ENCODE measurements at places on chromosomes 7 and 10. TPM values are rescaled to one million over a fixed set of nuclear protein-coding genes. Genes with fewer than 3 reads are reported as not detected.

The HKDC1 gene
- total RNA-seq: 3.9 TPM

The PRSS37 gene
- not detected for total RNA-seq

The LIMK1 gene
- 11.6 TPM for total RNA-seq

The ADARB2 gene
- total RNA-seq: 0.13 TPM

The VWDE gene
- total RNA-seq: 3.6 TPM

The FANK1 gene
- 2.1 TPM for total RNA-seq

The SLC26A3 gene
- not detected for total RNA-seq

- DNase-seq: no peak
These were observed 675 bp upstream of the ATE1 start for GRCh38 chr10:121928528-121928884.

- DNase-seq: no peak
These were observed 103.0 kb downstream of the CELF2 start for GRCh38 chr10:11120711-11121110.

DNA sequence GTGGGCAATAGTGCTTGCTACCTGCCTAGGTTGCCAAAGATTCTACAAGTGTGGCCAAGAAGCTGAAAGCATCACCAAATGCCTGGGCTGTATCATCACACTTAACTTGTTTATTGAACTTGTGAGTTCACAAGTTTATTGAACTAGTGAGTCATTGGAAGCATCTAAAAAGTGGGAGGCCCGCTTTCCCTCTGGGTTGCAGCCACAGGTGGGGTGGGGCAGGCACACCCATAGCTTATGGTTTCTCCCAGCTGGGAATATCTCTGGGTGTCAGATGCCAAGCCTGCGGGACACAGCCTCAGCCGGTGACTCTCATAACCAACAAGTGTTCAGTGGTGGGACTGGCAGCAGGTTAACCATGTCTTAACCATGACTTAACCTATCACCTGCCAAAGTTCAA lies 145.9 kb upstream of the FAM13C start:
- peak; percentile 58 for DNase-seq

GRCh38 chr7:106593028-106593417 lies 67.9 kb downstream of the CCDC71L start:
- no peak for DNase-seq

DNA sequence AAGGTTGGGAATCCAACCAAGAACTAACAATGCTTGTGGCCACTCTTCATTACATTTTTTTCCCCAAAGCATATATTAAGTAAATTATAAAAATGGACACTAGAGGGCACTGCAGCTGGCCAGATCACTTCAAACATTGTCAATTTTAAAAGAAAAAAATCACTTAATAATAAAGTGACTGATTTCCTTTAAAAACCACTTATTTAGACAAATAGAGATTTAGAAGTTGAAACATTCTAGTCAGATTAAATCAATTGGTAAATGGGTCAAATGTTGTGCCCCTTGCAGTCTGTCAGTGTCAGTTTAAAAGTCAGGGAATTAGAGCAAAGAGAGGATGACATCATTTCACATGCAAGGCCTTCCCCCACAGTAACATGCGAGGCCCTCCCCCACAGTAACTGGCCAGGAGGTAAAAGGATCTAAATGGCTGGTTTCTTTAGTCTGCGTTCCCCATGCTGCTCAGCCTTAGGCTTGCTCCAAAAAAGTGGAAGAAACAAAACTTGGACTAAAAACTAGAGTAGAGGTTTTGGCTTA lies 177.9 kb downstream of the SKAP2 start:
- peak; percentile 28 for DNase-seq

DNA sequence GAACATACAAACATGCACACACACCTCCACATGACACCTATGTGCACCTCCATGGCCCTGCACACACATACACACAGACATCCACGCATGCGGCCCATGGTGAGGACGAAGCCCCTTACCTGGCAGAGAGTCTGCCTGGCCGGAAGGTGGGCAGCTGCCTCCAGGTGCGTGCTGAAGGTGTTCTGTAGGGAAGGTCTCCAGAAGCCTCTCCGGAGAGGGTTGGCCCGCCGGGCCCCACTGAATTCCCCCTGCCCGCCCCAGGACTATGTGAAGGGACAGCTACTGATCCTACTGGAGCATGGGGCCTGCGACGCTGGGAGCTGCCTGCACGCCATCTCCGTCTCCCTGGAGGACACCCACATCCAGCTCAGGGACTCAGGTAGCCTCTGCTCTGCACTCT lies 8.5 kb upstream of the ZNF467 start:
- no peak for DNase-seq

- no peak for DNase-seq
These were observed 4.7 kb upstream of the UNCX start for GRCh38 chr7:1227814-1228544.

DNA sequence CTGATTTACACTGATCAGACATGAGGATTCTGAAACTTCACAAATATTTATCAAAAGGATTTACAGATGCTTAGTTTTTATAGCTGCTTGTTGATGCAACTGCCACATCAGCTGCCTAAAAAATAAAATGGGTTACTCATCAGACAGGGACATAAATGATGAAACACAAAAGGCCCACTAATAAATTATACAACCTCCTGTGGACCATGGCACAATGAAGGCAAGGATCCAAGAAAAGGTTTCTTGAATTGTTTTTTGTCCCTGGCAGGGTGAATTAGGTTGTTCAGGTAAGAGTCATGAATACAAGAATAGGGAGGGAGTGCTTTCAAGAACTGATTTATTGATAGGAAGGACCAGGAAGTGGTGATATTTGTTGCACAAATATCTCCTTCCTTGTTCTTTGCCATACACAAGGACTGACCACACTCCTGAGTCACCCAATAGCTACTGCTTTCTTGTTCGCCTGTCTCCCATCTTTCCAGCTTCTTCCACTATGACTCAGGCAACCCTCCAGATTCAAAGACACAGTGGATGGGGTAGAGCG lies 234.5 kb downstream of the AHR start:
- peak; percentile 92 for DNase-seq

DNA sequence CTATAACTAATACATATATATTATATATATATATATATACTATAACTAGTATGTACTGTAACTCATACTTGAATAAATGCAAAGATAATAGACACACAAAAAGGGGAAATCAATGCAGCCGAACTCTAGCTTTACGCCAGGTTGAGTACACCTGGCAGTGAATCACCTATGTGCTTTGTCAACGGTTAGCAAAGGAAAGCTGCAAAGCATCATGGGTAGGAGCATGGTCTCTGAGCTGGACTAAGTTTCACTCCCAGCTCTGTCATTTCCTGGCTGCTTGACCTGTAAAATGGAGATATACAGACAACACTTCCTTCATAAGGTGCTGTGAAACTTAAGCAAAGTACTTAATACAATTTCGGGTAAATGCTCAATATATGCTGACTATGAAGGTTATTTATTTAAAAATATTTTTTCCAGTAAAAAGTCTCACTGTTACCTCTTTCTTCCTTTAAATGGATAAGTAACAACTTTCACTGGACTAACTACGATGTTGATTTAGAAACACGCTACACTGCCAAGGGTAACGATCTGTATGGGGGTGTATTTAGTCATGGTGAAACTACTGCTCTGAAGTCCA lies 61.7 kb upstream of the ITGA8 start:
- peak; percentile 57 for DNase-seq

DNA sequence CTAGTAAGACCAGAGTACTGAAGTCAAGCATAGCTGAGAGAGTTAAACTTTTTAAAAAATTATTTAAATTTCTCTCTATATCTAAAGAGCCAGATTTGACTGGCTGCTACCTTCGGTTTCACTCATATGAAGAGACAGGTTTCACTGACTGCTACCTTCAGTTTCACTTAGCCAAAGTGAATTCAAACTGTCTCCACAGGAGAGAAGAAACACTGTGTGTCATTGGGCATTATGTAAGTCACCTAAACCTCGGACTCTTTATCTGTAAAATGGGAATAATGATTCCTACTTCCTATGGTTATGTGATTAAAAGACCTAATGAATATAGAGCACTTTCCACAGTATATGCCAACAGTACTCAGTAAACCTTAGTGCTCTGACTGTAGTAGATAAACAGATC lies 41.6 kb upstream of the MET start:
- DNase-seq: no peak

DNA sequence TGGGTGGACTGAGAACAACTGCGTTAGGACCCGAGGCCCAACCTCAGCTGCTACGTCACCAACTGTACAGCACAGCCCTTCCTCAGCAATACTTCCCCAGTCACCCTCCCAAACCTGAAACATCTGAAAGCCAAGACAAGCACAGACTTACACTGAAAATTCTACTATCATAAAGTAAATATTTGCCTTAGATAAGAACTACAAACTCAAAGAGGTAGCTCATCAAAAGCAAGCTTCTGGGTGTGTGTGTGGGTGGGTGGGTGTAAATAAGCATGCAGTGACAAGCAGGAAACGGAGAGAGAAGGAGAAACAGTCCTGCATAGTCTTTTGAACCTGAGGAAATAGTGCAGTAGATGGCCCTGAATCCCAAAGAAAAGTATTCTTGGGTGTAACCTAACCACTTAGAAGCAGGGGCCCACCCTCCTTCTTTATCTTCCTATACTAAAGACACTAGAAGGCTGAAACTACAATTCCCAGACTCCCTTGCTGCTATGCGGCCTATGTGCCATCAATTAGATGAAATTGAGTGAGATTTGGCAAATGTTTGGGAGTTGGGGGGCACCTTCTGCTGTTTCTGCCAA lies 18.7 kb downstream of the SLC25A13 start:
- DNase-seq: peak; percentile 99

GRCh38 chr10:79342811-79343561 lies 4.3 kb upstream of the PPIF start:
- no peak for DNase-seq

GRCh38 chr7:116224492-116225098 lies 14.3 kb downstream of the TES start:
- DNase-seq: no peak

GRCh38 chr10:74417397-74417796 lies 266.4 kb downstream of the ADK start:
- no peak for DNase-seq

- no peak for DNase-seq
These were observed 59.7 kb upstream of the LAMB4 start for GRCh38 chr7:108189733-108190388.

GRCh38 chr10:91295346-91295745 lies 74.9 kb downstream of the PCGF5 start:
- DNase-seq: no peak

DNA sequence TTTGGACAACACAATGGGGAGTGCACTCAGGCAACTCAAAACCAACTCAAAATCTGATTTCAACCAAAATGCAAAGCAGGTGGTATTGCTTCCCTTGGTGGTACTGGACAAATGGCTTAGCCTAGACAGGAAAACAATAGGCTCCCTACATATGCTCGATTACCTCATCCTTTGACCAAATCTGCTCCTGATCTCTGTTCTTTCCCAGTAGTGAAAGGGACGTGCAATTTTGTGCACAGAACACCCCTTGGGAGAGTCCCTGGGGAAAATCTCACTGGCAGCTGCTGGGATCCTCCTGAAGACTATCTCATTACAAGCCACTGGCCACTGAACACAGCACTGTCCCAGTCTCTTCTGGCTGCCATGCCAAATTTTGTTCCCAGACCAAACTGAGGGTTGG lies 149.2 kb upstream of the VSTM2A start:
- DNase-seq: no peak

DNA sequence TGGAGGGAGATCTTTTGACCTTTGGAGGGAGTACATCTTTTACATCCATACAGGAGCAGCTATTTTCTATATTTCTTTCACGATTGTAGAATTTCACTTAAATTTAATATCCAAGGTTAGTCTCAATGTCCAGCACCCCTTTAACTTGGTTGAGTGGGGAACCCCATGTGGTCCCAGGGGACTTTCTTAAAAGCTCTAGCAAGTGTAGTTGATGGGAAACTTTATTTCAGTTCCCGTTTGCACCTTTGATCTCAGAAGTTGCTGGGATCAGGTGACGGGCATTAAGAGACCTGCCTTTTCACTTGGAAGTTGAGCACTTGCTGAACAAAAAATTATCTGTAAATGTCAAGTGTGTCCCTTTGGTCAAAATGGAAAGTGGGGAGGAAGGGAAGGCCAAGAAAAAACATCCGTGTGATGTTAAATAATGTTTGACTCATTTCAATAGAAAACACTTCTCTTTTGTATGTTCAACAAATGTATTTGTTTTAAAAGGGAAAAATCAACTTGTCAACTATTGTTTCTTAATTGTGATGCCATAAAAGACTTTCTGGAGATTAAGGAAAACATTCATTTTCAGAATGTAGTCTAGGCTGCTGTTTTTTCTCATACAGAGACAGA lies 370.1 kb upstream of the GALNT17 start:
- DNase-seq: no peak

Measured in bronchial epithelial cell (primary cell).